ENCODE measurements at places on chromosomes 6 and 20.

DNA sequence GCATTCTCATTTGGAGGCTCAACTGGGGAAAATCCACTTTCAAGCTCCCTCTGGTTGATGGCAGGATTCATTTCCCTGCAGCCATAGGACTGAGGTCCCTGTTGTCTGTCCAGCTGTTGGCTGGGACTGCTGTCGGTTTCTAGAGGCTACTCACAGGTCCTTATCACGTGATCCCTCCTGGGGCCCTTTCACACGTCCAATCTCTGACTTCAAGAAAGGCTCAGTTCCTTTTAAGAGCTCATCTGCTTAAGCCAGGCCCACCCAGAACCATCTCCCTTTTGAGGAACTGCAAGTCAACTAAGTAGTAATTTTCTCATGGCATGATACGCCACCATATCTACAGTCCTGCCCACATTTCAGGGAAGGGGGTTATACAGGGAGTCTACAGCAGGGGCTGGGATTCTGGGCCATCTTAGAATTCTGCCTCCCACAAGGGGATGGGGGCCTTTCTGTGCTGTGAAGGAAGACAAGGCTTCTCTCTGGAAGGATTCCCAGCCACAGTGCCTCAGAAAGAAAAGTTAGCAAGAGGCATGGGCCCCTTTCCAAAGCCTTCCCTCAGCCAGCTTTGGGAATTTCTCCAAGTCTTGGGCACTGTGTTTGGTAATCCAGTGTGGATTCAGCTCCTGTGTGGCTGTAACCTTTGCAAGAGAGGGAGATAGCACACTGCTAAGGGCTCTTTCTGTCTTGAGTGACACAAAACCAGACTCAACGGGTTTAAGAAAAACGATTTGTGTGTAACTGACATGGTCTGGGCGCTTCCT, 66.4 kb downstream of the CTCFL start:
- H3K36me3 ChIP-seq = no peaks in the 10 kb centered on the region
- no peak overlapping the region for H3K4me3 ChIP-seq
- H3K4me1 ChIP-seq = no peaks in the 10 kb centered on the region
- H3K27me3 ChIP-seq = no peaks in the 10 kb centered on the region
- no peak overlapping the region for H3K27ac ChIP-seq
- DNase-seq = no peak

DNA sequence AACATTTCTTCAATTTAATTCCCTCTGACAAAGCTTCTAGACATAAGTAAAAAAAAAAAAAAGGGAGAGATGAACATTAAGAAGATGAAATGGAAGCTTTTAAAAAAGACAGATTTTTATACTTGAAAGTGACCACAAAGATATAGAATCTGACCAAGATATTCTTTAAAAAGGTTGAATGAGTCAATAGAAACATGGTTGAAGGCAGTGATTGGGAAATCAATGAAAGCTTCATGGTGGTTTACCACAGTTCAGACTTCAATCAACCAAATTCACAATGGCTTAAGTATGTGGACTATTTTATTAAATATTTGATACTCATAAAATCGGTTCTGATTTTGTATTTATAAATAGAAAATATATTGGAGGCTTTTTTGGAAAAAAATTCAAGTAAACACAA, 248.4 kb upstream of the HSF2 start:
- no peaks in the 10 kb centered on the region for H3K27me3 ChIP-seq
- no peak for DNase-seq
- H3K36me3 ChIP-seq = no peaks in the 10 kb centered on the region
- no peaks in the 10 kb centered on the region for H3K4me1 ChIP-seq

GRCh38 chr6:131688286-131688685, 12.9 kb downstream of the OR2A4 start:
- no peak overlapping the region for H3K27ac ChIP-seq
- H3K27me3 ChIP-seq = no peaks in the 10 kb centered on the region
- no peak overlapping the region for H3K4me3 ChIP-seq
- no peaks in the 10 kb centered on the region for H3K36me3 ChIP-seq
- DNase-seq = no peak

DNA sequence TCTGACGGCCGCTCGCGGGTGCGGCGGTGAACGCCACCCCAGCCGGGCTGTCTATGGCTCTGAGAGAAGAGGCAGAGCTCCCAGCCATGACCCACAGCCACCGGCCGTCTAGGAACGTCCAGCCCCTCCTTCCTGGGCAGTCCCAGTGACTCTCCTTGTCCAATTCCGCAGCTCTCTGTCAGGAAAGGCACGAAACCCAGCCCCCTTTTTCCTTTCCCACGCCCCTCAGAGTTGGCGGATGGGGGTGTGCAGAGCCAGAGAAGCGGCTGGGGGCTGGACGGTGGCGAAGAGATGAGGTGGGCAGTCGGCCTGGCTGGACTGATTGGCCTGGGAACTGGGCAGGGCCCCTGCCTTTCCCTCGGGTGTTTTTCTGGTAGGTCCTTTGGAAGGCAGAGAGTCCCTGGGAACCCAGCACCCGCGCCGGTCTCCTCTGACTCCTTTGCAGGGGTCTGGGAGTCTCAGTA, 1.5 kb downstream of the EBF4 start:
- H3K27me3 ChIP-seq = peaks cover 22% of the 10 kb centered on the region
- no peak for DNase-seq
- H3K27ac ChIP-seq = no peak overlapping the region
- H3K4me3 ChIP-seq = no peak overlapping the region
- H3K4me1 ChIP-seq = no peaks in the 10 kb centered on the region
- H3K36me3 ChIP-seq = no peaks in the 10 kb centered on the region

- DNase-seq = no peak
- H3K36me3 ChIP-seq = no peaks in the 10 kb centered on the region
- H3K4me3 ChIP-seq = no peak overlapping the region
- H3K27me3 ChIP-seq = no peaks in the 10 kb centered on the region
Observed at GRCh38 chr6:74368746-74369145, 672.7 kb downstream of the CD109 start.

DNA sequence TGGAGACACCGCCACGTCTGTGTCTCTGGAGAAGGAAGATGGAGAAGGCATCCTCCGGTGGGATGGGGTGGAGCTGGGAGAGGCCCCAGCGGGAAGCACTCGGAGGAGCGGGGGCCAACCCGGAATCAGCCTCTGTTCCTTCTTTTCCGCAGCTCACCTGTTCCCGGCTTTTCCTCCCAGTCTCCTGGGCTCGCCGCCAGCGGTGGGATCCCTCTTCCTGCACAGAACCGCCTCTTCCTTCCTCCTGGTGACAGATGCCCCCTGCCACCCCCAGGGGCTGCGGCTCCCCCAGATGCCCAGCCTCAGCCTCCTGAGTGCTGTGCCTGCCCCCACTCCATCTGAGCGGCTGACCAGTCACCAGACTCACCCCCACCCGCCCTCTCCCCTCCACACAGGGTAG, 23.3 kb downstream of the RAMACL start:
- no peak overlapping the region for H3K4me3 ChIP-seq
- peaks cover 19% of the 10 kb centered on the region for H3K4me1 ChIP-seq
- DNase-seq = no peak
- H3K27ac ChIP-seq = no peak overlapping the region

DNA sequence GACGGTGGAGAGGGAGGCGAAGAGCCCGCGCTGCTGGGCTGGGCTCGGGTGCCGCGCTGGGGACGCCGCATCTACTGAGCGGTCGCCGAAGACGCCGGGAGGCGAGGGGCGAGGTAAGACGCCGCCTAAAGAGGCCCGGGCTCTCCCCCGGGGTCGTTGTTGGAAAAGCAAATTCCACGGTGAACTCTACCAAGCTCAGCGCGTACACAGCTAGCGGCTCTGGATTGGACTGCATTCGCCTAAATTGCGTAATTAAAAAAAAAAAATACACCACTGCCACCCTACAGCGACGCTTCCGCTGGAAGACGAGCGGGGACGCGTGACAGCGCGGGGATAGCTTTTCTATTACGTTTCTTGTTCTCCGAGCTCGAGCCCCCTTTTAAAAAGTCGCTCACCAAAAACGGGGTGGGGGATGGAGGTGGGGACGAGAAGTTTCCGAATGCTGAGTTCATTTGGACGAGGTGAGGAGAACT, 92.0 kb upstream of the PRDM1 start:
- peak overlapping the region; percentile 60 for H3K4me3 ChIP-seq
- H3K27me3 ChIP-seq = no peaks in the 10 kb centered on the region
- no peaks in the 10 kb centered on the region for H3K36me3 ChIP-seq
- H3K27ac ChIP-seq = peak overlapping the region; percentile 21
- H3K4me1 ChIP-seq = peaks cover 13% of the 10 kb centered on the region

- H3K36me3 ChIP-seq = no peaks in the 10 kb centered on the region
- H3K27me3 ChIP-seq = no peaks in the 10 kb centered on the region
- no peak for DNase-seq
- peak overlapping the region; percentile 38 for H3K27ac ChIP-seq
Observed at GRCh38 chr6:158894193-158894592, 75.0 kb upstream of the EZR start.

GRCh38 chr6:4932228-4932903, 71.5 kb downstream of the RPP40 start:
- H3K27ac ChIP-seq = no peak overlapping the region
- H3K36me3 ChIP-seq = no peaks in the 10 kb centered on the region
- H3K27me3 ChIP-seq = no peaks in the 10 kb centered on the region
- DNase-seq = no peak

DNA sequence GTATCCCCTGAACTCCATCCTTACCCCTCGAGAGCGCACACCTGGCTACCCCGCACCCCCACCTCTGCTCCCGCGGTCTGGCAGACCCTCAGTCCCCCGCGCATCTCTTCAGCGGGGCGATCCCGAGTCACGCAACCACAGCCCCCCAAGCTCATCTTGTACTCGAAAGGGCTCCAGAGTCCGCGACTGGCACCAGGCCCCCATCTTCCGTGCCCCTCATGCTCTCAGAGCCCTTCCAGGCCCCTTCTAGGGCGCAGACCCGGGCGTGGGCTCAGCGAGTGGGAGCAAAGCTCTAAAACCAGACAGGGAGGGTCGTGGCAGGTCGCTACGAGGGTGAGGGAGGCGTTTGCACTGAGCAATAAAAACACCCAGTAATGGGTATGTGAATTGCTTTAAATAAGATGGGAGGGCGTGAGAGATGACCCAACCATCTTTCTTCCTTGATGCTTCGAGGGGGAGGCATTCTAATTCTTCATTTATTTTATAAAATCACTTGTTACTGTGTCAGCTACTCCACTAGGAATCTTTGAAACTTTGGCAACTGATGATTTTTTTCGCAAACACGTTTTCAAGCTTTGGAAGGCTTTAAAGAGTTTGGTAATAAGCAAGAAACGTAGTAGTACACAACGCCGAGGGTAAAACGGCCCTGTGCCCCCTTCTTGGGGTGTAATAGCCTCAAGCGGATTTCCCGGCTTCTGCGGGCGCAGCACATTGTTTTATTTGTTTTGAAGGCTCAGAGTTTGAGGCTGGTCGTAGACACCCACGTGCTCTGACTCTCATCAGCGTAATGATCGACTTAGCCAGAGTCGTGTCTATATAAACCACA, 42.6 kb upstream of the SUPT3H start:
- peak overlapping the region; percentile 63 for H3K27ac ChIP-seq
- H3K36me3 ChIP-seq = no peaks in the 10 kb centered on the region
- peaks cover 11% of the 10 kb centered on the region for H3K4me1 ChIP-seq
- H3K27me3 ChIP-seq = no peaks in the 10 kb centered on the region

GRCh38 chr20:59561228-59561605, 43.1 kb upstream of the PHACTR3 start:
- H3K27me3 ChIP-seq = peaks cover 4% of the 10 kb centered on the region
- H3K4me1 ChIP-seq = no peaks in the 10 kb centered on the region
- no peaks in the 10 kb centered on the region for H3K36me3 ChIP-seq

DNA sequence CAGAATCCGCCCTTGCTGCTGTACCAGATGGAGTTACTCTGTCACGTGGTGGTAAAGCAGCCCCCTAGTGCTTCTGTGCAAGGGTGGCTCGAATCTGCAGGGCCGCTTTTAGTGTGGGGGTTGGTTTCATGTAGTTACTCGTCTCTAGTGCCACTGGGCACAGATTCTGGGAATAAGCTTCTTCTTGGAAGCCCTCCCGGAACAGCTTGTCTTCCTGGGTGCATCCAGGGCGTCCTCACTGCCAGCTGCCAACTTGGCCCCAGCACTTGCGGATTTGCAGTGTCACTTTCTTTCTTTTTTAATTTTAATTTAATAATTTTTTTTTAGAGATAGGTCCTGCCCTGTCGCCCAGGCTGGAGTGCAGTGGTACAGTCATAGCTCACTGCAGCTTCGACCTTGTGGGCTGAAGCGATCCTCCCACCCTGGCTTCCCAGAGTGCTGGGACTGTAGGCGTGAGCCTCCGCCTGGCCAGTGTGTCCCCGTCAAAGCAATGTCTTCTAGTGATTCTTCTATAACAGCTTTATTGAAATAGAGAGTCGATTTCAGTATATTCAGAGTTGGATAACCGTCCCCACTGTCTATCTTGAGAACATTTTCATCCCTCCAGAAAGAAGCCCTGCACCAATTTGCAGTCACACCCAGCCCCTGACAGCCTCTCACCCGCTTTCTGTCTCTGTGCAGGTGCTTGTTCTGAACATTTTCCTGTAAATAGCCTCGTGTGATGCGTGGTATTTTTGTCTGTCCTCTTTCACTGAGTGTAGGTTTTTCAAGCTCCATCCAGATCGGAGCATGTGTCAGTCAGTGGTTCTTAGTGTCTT, 25.9 kb downstream of the PYGB start:
- no peaks in the 10 kb centered on the region for H3K27me3 ChIP-seq
- no peak overlapping the region for H3K27ac ChIP-seq
- DNase-seq = peak; percentile 21

- no peaks in the 10 kb centered on the region for H3K36me3 ChIP-seq
- H3K27me3 ChIP-seq = no peaks in the 10 kb centered on the region
- H3K4me1 ChIP-seq = no peaks in the 10 kb centered on the region
- H3K27ac ChIP-seq = no peak overlapping the region
Observed at GRCh38 chr6:139161817-139162284, 27.0 kb downstream of the HECA start.

DNA sequence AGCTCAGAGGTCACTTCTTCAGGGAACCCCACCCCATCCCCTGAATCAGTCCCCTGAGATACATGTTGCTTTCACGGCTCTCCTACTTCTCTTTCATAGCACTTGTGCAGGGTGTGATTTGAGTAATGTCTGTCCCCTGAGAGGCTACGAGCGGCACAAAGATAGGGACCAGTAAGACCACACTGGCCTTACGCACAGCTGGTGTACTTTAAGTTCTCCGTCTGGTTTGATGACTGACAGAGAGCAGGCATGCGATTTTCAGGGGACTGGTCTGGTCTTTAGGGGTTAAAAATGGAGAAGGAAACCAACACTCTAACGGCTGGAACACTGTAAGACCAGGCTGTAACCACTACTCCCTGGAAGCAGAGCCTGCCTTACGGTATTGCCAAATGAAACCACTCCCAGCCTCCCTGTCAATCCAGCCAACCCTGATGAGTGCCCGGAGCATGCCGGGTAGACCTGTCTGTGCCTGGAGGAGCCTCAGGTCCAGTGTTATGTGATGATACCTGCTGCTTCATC, 47.1 kb downstream of the ELMO2 start:
- H3K36me3 ChIP-seq = peaks cover 45% of the 10 kb centered on the region
- peaks cover 5% of the 10 kb centered on the region for H3K4me1 ChIP-seq
- no peak for DNase-seq
